WTC11 (cell line): ENCODE measurements at places on chromosomes 16 and 17. TPM values are rescaled to one million over a fixed set of nuclear protein-coding genes. Genes with fewer than 3 reads are reported as not detected.

Gene COASY
- total RNA-seq: 106 to 131 TPM (median 113 TPM) in 3 replicates

Gene CBX2
- 78.1 to 85.5 TPM (median 78.7 TPM) in 3 replicates for total RNA-seq

Gene SULT1A2
- total RNA-seq: 0.35 to 0.87 TPM (median 0.55 TPM) in 3 replicates

Gene TNFRSF12A
- total RNA-seq: 78.9 to 87.0 TPM (median 79.5 TPM) in 3 replicates

Gene CTF1
- 1.4 to 1.9 TPM (median 1.6 TPM) in 3 replicates for total RNA-seq

Gene ARHGAP23
- total RNA-seq: 49.1 to 66.0 TPM (median 56.6 TPM) in 3 replicates

Gene FBXL16
- 22.7 to 28.6 TPM (median 27.3 TPM) in 3 replicates for total RNA-seq

DNA sequence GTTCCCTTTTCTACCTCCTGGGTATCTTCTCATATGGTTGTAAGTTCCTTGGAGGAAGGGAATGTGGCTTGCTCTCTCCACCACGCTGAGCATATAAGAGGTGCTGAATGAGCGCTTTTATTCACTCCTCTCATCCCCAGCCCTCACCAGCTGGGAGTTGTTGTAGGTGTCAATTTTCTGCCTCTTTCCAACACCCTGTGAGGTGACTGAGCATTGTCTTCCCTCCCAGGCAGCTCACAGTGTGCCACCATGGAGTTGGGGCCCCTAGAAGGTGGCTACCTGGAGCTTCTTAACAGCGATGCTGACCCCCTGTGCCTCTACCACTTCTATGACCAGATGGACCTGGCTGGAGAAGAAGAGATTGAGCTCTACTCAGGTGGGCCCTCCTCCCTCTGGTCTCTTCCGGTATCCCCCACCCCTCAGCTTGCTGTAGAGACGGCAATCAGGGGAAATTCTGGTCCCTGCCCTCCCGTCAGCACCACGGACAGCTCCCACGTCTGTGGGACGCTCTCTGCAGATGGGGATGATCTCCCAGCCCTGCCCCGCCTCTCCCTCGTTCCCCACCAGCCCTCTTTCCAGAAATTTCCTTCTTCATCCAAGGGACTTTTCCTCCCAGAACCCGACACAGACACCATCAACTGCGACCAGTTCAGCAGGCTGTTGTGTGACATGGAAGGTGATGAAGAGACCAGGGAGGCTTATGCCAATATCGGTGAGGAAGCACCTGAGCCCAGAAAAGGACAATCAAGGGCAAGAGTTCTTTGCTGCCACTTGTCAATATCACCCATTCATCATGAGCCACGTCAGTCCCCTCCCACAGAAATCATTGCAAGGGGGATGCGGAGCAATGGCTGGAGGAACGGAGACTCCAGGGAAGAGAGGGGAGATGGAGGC, 18.3 kb downstream of the CIITA start:
- DNase-seq: peak; percentile 85

- DNase-seq: no peak
Observed at GRCh38 chr17:80834893-80835275, 156.8 kb upstream of the CHMP6 start.

GRCh38 chr16:69538808-69539207, 27.0 kb upstream of the NFAT5 start:
- DNase-seq: no peak

DNA sequence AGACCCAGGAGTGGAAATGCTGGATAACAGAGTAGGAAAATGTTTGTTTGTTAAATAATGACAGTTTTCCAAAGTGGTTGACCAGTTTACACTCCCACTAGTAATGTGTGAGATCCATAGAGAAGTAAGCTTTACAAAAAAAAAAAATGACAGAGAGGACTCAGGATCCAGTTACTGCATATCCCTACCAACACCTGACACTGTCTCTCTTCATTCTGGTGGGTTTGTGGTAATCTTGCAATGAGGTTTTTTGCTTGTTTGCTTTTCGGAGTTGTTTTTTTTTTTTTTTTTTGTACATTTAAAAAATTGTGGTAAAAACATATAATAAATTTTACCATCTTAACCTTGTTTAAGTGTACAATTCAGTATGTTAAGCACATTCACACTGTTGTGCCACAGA, 23.6 kb upstream of the HOXB9 start:
- DNase-seq: no peak

- no peak for DNase-seq
Observed at GRCh38 chr16:75026892-75027391, 28.1 kb downstream of the ZNRF1 start.

DNA sequence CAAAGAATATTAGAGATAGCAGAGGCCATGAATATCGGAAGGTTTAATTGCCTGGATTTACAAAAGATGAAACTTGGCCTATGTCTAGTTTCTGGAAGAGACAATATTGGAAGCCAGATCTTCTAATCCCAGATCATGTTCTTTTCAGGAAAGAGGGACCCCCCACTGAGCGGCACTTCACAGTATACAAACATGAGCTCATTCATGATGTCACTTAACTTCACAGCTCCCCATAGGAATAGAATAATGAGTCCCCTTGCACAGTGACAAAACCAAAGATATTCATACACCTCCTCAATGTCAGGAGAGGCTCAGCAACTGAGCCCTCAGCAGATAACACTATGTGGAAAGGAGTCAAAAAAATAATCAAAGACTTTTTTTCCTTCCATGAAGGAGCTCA, 147.5 kb downstream of the CDH11 start:
- DNase-seq: no peak

GRCh38 chr17:8991514-8992285, 26.2 kb upstream of the PIK3R5 start:
- DNase-seq: peak; percentile 84

GRCh38 chr16:24875466-24875865, 29.7 kb downstream of the SLC5A11 start:
- no peak for DNase-seq

DNA sequence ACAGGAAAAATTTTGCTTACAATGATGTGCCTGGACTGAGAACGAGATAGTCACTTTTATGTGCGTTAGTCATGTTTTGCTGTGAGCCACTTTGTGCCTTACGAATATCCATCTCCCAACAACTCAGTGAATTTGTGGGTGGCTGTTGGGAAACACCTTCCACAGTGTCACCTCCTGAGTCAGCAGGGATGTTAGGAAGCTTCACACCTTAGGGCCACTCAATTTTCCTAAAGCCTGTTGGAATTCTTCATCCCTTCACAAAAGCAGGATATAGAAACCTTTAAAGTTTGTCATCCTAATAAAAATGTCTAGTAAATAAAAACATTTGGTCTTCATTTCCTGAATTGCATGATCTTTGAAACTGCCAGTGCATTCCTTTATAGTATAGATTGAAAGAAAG, 4.3 kb upstream of the KRTAP3-1 start:
- no peak for DNase-seq

DNA sequence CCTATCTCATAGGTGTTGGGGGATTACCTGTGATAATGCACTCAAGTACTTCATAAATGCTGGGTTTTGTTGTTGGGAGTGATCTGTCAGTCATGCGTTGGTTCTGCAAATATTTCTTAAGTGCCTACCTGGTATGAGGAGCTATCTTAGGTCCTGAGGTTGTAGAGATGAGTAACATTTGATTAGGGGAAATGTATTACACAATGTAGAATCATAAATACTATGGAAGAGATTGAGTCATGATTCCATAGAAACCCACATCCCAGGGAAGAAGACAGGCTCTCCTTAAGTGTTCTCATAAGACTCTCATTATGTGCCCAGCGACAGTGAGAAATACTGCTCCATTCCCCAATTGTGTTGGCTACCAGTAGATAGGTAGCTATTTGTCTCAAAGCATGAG, 240.1 kb downstream of the FTO start:
- DNase-seq: no peak

DNA sequence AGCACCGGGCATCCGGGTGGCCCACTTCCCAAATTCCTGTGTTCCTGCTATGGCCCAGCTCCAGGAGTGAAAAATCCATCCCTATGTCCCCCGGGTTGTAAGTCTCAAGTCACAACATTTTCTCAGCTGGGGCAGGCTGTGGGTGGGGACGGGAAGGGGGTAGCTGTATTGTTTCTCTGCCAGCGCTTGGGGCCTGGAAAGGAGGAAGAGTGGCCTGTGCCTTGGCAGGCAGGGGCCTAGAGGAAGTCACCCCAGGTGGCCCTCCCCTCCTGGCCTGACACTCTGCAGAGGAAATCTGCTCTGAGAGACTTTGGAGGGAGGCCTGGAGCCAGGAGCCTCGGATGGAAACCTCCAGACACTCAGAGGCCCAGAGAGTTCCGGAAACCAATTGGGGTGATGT, 10.6 kb upstream of the SCN4A start:
- DNase-seq: no peak

GRCh38 chr17:67602974-67603373, 114.8 kb upstream of the NOL11 start:
- DNase-seq: peak; percentile 62
